ENCODE measurements at places on chromosomes 7 and 10.

DNA sequence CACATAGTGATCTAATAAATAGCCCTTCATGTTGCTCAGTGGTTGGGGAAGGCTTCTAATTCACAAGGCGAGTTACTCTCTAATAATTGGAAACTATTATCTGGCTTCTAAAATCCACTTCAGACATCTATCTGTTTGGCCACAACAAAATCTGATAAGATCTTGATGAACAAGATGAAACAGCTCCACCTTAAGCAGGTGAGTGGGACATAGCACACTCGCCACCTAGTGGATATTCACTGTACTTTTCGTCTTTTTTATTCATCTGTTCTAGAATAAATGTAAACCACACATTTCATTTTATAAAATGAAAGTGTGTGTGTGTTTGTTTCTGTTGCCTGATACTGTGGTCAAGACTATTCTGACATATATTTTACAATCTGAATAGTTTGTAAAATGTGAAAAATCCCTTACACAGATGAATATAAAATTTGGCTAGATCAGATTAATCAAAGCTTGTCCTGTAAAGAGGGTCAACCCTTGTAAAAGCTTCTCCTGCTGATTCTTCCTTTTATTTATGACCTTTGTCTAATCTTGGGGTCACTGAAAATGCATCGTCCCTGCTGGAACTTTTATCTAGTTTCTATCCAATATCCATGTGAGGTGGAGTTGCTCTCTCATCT lies 26.5 kb upstream of the CNTNAP2 start:
- H3K27ac ChIP-seq, result no peak overlapping the region
- no peaks in the 10 kb centered on the region for H3K4me1 ChIP-seq
- no peaks in the 10 kb centered on the region for H3K36me3 ChIP-seq

DNA sequence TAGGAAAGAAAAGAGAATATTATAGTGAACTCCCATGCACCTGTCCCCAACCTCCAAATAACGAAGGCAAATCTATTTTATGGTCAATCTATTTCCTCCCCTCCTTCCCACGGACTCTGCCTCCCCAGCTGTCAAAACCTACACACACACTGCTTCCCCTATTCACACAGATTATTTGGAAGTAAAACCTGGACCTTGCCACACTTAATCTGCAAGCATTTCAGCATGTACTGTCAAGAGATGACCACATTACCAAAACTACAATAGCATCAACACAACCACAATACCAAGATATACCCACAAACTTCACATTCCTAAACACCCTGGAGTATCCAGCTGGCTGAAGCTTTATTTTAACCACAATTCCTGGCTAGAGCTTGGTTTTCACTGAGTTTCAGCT lies 27.8 kb upstream of the KCNK18 start:
- H3K4me3 ChIP-seq, result no peak overlapping the region
- H3K36me3 ChIP-seq, result no peaks in the 10 kb centered on the region
- DNase-seq, result no peak
- no peak overlapping the region for H3K27ac ChIP-seq
- H3K4me1 ChIP-seq, result peaks cover 38% of the 10 kb centered on the region

- no peaks in the 10 kb centered on the region for H3K36me3 ChIP-seq
- DNase-seq, result no peak
- H3K4me1 ChIP-seq, result no peaks in the 10 kb centered on the region
- peaks cover 4% of the 10 kb centered on the region for H3K27me3 ChIP-seq
Observed at GRCh38 chr7:38679419-38679818, 48.2 kb upstream of the AMPH start.

DNA sequence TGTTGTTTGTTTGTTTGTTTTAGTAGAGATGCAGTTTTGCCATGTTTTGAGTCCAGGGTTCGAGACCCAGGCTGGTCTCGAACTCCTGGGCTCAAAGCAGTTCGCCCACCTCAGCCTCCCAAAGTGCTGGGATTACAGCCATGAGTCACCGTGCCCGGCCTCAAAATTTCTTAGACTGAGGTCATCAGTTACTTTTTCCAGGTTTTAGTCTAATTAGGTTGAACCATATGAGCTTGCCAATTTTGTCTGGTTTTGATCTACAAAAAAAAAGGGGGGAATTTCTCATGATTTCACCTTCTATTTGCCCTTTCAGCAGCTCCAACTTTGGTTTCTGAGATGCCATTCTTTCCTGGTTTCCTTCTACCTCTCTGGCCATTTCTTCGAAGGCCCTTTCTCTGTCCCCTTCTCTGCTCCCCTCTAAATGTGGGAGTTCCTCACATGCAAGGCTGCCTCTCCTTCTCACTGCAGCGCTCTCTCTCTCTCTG lies 5.5 kb downstream of the CUEDC2 start:
- no peak overlapping the region for H3K4me3 ChIP-seq
- peaks cover 43% of the 10 kb centered on the region for H3K4me1 ChIP-seq
- DNase-seq, result no peak
- H3K36me3 ChIP-seq, result peaks cover 54% of the 10 kb centered on the region
- H3K27me3 ChIP-seq, result no peaks in the 10 kb centered on the region

DNA sequence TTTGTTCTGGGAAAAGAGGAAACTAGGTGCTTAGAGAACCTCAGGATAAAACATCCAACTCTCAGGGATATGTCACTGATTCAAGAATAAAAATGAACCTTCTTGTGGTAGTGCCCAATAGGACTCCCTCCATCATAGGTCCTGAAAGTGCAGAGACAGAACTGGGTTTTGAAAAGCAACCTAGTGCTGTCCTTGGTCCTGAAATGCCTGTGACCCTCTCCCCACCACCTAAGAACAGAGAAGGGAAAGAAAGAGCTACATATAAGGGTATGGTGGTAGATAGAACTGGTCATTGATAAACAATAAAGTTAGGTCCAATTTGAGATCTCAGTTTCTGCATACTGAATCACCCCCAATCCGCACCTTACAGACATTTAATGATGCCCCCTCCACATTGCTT lies 953.3 kb downstream of the XPNPEP1 start:
- H3K4me3 ChIP-seq, result no peak overlapping the region
- H3K27me3 ChIP-seq, result no peaks in the 10 kb centered on the region
- H3K36me3 ChIP-seq, result no peaks in the 10 kb centered on the region
- no peak for DNase-seq
- no peaks in the 10 kb centered on the region for H3K4me1 ChIP-seq

DNA sequence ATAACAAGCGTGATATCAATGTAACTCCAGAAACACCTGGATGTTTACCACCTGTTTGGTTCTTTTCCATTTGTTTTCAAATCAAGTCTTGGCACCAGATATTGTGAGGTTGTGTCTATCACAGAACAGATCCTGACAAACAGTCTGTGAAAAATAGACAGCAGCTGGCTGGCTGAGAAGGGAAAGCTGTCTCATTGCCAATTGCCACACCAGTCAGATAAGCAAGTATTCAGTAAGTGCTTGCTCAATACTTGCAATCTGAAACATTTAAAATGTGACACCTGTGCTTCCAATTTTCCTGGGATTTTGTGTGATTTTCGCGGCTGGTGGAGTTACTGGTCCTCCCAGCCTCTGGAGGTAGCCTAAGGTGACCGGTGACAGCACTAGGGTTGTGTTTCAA lies 147.9 kb upstream of the MYO3A start:
- H3K27ac ChIP-seq, result no peak overlapping the region
- H3K4me1 ChIP-seq, result no peaks in the 10 kb centered on the region
- H3K27me3 ChIP-seq, result peaks cover 7% of the 10 kb centered on the region
- no peaks in the 10 kb centered on the region for H3K36me3 ChIP-seq
- no peak overlapping the region for H3K4me3 ChIP-seq

DNA sequence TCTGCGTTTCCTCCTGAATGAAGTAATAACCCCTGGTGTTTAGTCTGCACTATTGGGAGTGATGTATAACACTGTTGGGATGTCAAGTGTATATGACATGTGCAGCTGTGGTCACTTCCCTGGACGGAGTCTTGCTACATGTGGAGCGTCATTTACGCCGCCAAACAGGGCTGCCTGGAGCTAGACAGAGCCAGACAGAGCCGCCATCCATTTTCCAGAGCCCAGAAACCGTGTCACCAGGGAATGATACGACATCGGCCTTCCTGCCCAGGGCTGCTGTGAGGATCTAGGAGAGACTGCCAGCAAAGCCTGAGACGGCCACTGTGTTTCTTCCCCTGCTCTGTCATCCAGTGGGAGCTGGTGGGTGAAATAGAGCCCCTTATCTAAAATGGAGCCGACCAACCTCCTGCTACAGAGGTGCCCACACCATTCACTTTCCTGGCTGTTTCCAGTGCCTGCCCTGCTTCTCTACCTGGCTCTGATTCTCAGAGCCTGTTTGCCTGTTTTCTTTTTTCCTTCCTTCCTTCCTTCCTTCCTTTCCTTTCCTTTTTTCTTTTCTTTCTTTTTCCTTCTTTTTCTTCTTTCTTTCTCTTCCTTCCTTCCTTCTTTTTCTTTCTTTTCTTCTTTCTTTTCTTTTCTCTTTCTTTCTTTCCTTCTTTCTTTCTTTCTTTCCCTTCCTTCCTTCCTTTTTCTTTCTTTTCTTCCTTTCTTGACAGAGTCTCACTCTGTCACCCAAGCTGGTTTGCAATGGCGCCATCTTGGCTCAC lies 13.3 kb upstream of the FGFR2 start:
- no peaks in the 10 kb centered on the region for H3K4me1 ChIP-seq
- no peaks in the 10 kb centered on the region for H3K36me3 ChIP-seq
- DNase-seq, result no peak
- H3K27ac ChIP-seq, result no peak overlapping the region
- peaks cover 49% of the 10 kb centered on the region for H3K27me3 ChIP-seq
